Substantia nigra (tissue), 51 donors: ENCODE measurements at places on chromosomes 13 and 19.

GRCh38 chr13:60603049-60603448, 206.0 kb downstream of the TDRD3 start:
- DNase-seq, result no peak

DNA sequence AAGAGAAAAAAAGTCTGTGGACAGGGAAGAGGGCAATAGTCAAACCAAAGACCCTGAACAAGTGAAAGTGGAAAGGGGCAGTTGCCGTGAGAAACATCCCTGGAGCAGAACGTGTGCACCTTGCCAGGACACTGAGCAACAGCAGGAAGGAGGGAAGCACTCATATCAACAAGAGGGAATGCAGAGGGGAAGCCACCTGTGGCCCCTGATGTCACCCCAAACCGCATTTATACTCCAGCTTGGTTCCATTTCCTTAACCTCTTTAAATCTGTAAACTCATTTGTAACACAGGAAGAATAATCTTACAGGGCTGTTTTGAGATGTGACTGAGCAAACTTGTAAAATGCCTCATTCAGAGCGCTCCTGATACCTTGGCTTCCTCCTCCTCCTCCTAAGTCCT, 698.8 kb downstream of the DIAPH3 start:
- no peak for DNase-seq

- no peak for DNase-seq
Observed at GRCh38 chr13:45224176-45224575, 23.3 kb upstream of the KCTD4 start.

GRCh38 chr19:49438261-49438660, 3.1 kb downstream of the SLC17A7 start:
- no peak for DNase-seq

GRCh38 chr13:80363890-80364503, 23.1 kb upstream of the SPRY2 start:
- no peak for DNase-seq

GRCh38 chr13:85833921-85834320, 34.7 kb upstream of the SLITRK6 start:
- DNase-seq, result no peak

- DNase-seq, result no peak
Observed at GRCh38 chr13:21608961-21609360, 5.0 kb upstream of the MICU2 start.

GRCh38 chr19:2394054-2394441, 33.3 kb downstream of the TIMM13 start:
- no peak for DNase-seq

DNA sequence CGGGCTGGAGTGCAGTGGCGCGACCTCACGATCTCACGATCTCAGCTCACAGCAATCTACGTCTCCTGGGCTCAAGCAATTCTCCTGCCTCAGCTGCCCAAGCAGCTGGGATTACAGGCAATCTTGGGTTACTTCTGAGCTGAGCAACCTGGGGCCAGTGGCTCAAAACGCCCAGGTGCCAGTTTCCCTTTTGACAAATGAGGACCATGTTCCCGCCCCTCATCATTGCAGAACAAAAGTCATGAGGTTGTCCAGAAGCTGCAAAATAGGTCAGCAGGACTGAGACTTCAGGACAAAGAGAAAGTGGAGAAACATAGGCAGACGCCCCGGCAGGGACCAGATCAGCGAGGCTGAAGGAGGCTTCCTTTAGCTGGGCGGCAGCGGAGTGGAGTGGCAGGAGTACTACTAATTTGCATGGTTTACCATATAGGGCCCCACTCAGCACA, 3.3 kb upstream of the ADGRE5 start:
- DNase-seq, result no peak

DNA sequence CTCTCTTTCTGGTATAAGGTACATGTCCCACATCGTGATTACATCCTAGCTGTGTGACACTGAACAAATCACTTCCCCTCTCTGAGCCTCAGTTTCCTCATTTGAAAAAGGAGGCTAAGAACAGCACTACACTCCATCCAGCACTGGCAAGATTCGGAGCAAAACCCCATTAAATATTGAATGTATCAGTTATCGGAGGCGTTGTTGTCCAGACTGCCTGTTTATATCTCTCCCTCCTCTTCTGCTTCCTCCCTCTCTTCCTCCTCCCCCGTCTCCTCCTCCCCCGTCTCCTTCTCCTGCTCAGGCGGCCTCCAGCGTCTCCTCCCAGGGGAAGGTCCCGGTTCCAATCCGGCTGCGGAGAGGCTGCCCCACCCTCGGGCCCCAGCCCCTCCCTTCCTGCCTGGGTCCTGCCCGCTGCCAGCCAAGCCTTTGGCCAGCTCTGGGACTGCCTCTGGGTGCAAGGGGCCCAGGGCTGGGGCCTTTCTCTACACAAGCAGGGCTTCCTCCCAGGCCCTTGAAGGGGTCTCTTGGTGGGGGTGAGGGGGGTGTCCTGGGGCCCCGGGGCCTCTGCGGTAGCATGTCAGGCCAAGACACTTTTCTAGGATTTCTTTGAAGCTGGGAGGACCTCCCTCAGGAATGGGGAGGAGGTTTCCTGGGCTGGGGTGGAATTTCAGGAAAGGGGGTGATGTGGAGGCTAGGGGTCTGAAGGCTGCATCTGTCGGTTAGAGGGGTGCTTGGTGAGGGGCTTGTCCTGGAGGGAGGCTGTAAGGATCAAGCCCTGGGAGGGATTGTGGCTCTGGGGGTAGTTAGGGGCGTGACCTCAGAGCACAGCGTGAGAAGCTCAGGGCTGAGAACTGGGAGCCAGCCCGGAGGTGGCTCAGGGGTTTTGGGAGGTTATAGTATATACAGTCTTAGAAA, 1.9 kb downstream of the RRAS start:
- no peak for DNase-seq
